NCI-H1930 (cell line): ENCODE measurements at places on chromosomes 12 and 14.
A peak's percentile ranks its signal among the peaks of the same experiment; 100 is the strongest.

- no peak for DNase-seq
These were observed 2.6 kb upstream of the TRMT61A start for GRCh38 chr14:103526247-103526913.

- DNase-seq: no peak
These were observed 1.5 kb downstream of the HIF1A start for GRCh38 chr14:61696753-61697318.

DNA sequence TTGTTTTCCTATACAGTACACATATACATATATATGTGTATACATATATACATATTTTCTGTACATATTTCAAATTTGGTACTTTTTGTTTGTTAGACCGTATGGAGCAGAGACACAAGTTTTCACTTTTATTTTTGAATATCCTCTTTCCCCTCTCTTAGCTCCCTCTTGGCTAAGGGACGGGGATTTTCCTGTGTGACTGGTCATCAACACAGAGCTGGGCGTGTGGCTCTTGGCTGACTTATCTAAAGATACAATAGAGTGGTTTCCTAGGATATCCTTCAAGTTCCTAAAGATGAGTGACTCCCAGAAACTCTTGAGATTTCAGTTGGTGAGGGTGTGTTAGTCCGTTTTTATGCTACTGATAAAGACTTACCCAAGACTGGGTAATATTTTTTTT is 1404.5 kb upstream of the TMEM132C start:
- no peak for DNase-seq

GRCh38 chr14:55545779-55546178 is 34.2 kb upstream of the KTN1 start:
- no peak for DNase-seq

GRCh38 chr12:92539976-92540781 is 162.6 kb upstream of the PLEKHG7 start:
- no peak for DNase-seq

DNA sequence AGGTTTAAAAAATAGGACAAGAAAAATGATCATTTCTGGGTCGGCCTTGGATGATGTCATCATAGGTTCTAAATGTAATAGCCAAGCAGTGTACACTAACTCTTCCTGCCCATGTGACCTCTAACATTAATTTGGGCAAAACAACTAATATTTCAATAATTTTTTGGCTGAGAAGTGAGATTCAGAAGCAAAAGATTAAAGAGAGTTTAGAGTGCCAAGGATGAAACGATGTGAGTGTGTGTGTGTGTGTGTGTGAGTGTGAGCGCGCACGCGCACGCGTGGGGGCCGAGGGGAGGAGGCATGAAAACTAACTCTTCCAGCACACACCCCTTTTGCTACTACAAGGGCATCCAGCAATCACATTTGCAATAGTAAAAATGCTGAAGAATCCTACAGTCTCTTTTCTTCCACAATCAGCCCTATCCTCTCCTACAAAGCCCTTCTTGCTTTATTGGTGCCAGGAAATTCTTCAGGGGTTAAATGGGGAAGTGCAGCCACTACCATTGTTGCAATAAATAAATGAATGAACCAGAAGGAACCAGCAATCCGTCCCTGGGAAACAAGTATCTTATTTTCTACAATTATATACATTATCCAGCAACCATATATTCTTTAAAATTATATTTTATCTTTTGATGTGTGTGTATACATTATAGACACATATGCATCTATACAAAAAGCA is 52.9 kb downstream of the PEBP1 start:
- peak; percentile 28 for DNase-seq

DNA sequence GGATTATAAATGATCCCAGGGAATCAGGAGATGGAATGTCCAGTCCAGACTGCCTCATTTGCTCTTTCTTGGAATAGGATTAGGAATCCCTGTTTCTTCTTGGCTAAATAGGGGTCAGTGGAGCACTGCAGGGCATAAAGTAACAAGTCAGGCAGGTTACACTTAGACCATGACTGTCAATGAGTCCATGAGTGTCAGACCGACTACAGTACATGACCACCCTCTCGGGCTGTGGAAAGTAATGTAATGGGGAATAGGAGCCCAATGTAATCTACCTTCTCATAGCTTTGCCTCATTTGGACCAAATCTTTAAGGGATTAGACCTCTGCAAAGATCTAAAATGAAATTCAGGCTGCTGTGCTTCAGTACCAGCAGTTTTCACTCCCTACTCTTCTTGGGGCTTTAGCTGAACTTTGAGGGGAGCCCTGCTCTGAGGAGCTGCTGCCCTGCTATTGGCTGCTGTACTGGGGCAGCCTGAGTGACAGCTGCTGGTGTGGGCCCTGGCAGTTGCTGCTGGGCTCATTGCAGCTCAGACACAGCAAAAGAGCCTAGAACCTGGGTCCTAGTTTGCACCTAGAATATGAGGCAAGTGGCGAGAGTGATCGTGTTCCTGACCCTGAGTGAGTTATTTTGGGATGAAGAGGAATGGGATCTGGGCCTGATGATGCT is 62.2 kb upstream of the OR4E1 start:
- no peak for DNase-seq

GRCh38 chr12:124898200-124898922 is 16.1 kb downstream of the UBC start:
- peak; percentile 57 for DNase-seq

- no peak for DNase-seq
These were observed 127.7 kb upstream of the SLCO1C1 start for GRCh38 chr12:20567413-20567812.

- no peak for DNase-seq
These were observed 47.9 kb downstream of the PPP1R12A start for GRCh38 chr12:79886917-79887519.
